ENCODE measurements at places on chromosomes 3 and 15. TPM values are rescaled to one million over a fixed set of nuclear protein-coding genes. Genes with fewer than 3 reads are reported as not detected.

GRCh38 chr3:53695324-53695690 lies 150.9 kb downstream of the CHDH start:
- DNase-seq = no peak

DNA sequence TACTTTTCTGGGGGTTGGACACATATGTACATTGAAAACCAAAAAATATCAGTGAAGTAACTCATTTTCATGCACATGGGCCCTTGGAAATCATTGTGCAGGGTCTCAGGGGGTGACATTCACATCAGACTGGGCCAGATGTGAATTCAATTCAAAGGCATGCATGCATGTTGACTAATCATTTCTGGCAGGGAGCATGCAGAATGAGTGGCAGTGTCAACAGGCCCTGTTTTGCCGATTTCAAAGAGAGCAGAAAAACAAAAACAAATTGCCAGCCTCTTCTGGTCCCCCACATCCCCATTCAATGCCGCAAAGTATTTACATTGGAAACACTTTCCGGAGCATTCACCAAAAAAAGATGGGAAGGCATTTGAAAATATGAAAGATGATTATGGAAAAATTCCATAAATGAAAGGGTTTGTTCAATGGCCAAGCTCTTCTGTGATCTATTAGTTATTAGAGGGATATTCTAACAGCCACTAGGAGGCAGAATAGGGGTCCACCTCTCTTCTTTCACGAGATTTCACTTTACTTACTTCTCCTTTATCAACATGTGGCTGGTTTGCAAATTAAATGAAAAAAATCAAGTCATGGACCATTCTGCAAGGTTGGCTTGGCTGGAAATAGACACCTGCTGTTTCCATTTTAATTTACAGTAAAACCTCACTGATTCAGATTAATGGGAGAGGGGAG lies 119.9 kb upstream of the FEZF2 start:
- no peak for DNase-seq

DNA sequence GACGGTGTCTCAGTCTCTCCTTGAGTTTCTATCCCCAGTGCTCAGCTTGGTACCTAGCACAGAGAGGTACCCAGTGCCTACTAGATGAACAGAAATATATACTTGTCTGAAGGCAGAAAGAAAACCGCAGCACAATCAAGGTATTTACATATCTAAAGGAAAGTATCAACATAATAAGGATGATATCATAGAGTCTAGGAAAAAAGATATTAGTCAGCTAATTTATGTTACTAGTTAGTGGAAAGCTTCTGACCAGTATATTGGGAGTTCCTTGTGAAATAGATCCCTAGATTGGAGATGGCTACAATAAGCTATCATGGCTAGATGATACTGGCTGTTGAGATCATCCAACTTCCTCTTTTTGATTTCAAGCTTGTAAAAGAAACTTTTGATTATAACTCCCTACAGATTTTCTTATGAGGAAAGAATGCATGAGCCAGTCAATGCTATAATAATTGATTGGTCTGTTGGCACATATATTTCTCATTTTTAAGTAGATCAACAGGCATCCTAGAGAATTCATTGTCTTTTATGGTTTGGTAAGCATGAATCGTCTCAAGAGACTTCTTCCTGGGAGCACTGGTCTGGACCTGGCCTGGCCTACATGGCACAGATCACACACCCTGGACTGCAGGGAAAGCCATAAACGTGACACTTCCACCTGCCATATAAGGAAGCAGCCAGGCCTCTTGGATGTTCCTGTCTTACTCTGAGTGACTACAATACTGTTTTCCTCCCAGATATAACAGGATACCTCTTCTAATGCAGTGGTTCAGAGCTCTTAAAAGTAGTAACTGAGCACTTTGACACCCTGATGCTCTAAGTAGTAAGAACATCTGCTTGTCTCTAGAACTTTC lies 60.7 kb downstream of the IMPG2 start:
- no peak for DNase-seq

DNA sequence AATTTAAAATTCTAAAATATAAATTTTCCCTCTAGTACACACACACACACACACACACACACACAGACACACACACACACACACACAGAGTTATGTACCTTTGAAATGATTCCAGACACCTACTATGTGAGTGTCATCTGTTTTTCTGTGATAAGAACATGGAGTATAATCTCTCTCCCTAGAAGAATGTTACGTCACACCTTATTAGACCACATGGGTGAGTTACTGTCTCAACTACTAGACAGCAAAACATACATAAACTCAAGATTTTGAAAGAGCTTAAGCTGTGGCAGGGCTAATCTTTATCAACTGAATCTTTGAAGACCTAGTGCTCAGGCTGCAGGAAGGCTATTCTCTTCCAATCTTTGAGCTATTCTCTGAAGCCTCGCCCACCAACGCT lies 385.9 kb upstream of the BCHE start:
- no peak for DNase-seq

DNA sequence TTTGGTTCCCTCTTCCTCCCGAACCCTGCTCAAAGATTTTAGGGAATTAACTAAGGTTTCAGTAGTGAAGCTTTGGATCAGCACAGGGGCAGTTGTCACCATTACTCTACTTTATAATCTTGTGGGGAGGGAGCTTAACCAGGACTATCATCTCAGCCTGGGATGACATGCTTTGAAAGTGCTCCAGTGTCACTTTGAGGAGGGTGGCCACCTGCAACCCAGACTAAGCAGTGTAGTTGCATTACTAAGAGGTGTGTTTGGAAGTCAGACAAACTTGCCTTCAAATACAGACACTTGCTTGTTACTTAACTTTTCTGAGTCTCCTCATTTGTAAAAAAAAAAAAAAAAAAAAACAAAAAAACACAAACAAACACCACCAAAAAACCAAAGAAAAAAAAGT lies 340.3 kb upstream of the TBL1XR1 start:
- no peak for DNase-seq

DNA sequence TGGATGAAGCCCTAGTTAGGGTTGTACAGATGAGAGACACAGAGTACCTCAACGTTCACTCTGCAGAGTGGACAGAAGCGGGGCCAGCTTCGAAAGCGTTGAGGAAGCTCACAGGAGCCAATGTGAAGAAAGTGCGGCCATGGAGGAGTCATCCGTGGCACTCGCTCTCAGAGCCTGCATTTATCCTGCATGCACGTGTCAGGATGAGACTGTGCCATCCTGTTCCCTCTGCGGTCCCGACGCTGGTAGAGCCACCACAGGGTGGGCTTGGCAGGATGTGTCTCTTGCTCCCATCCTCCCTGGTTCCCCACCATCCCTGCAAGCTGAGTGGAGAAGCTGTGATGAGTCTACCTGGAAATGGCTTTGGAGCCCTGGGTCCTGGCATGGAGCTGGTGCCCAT lies 39.3 kb downstream of the KLHL25 start:
- DNase-seq = no peak

DNA sequence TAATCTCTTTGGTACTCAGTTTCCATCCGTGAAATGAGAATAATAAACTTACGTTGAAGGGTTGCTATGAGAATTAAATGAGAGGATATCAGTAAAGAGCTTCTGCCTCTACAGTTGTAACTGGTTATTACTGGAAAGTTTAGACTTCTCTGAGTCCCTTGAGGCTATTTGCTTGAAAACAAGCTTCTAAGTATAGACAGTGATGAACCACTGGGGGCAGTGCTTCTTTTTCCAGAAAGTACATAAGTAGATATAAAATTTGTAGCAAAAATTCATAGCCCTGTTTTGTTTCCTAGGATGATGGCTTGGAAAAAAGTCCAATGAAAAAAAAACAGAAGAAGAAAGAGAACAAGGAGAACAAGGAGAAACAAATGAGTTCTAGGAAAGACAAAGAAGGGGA lies 87.1 kb downstream of the RGMA start:
- DNase-seq = no peak

DNA sequence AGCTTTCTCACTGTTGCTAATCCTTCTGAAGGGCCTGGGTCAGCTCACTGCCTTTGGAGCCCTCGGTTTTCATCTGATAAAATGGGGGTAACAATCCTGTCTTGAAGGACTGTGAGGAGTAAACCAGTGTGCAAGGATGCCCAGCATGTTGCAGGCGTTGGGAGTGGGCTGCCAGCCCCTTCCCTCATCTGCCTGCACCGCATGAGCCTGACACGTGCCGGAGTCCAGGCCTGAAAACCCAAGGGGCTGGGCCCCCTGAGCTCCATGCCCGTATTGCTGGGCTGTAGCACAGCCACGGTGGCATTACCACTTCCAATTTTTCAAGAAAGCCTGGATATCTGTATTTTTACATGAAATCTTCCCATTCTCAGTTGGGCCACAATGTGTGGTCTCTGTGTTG lies 98.1 kb downstream of the DNAJB8 start:
- DNase-seq = no peak

Gene TRIM69
- total RNA-seq = 50.2 TPM

Gene INSYN1
- total RNA-seq = 79.3 TPM

Gene ASB14
- total RNA-seq = not detected

All from left cardiac atrium (tissue), 4 donors.